ENCODE measurements at places on chromosomes 16 and 17. TPM values are rescaled to one million over a fixed set of nuclear protein-coding genes. Genes with fewer than 3 reads are reported as not detected.
A peak's percentile ranks its signal among the peaks of the same experiment; 100 is the strongest.

GRCh38 chr16:67883872-67884261, 818 bp upstream of the NRN1L start:
- H3K27me3 ChIP-seq, result no peaks in the 10 kb centered on the region
- no peak overlapping the region for H3K27ac ChIP-seq
- H3K4me3 ChIP-seq, result no peak overlapping the region

Gene ABCA10
- 0.14 TPM for total RNA-seq

Gene EVPLL
- total RNA-seq, result not detected

- peak overlapping the region; percentile 94 for H3K4me3 ChIP-seq
- H3K27me3 ChIP-seq, result no peaks in the 10 kb centered on the region
- DNase-seq, result no peak
- H3K4me1 ChIP-seq, result peaks cover 42% of the 10 kb centered on the region
- peak overlapping the region; percentile 25 for H3K27ac ChIP-seq
These were observed 2.8 kb downstream of the TBC1D10B start for GRCh38 chr16:30367349-30368009.

GRCh38 chr17:72614871-72615626, 477.4 kb downstream of the SLC39A11 start:
- H3K27me3 ChIP-seq, result peaks cover 15% of the 10 kb centered on the region
- no peak overlapping the region for H3K27ac ChIP-seq
- no peak for DNase-seq

Gene TMEM114
- total RNA-seq, result not detected

DNA sequence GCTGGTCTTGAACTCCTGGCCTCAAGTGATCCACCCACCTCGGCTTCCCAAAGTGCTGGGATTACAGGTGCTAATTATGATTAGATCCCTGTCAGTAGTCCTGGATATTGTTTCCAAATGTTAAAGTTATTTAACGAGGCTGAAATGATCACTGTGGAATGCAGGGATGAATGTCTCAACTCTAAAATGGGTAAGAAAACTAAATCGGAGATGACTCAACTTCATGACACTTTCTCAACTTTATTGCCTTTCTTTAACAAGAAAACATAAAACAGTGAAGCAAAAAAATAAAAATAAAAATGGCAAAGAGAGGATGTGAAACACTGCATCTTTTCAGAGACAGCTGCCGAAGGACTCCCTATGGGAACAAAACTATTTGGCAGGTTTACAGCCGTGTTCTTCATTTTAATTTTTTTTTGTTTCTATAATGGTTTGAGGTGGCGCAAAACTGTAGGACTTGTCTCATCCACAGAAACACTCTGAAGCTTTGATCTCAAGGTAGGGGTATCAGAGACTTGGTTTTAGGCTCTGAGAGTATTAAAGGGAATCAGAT, 382.0 kb downstream of the GRIN2A start:
- no peak for DNase-seq
- no peak overlapping the region for H3K27ac ChIP-seq
- no peaks in the 10 kb centered on the region for H3K36me3 ChIP-seq
- no peak overlapping the region for H3K4me3 ChIP-seq
- no peaks in the 10 kb centered on the region for H3K27me3 ChIP-seq

DNA sequence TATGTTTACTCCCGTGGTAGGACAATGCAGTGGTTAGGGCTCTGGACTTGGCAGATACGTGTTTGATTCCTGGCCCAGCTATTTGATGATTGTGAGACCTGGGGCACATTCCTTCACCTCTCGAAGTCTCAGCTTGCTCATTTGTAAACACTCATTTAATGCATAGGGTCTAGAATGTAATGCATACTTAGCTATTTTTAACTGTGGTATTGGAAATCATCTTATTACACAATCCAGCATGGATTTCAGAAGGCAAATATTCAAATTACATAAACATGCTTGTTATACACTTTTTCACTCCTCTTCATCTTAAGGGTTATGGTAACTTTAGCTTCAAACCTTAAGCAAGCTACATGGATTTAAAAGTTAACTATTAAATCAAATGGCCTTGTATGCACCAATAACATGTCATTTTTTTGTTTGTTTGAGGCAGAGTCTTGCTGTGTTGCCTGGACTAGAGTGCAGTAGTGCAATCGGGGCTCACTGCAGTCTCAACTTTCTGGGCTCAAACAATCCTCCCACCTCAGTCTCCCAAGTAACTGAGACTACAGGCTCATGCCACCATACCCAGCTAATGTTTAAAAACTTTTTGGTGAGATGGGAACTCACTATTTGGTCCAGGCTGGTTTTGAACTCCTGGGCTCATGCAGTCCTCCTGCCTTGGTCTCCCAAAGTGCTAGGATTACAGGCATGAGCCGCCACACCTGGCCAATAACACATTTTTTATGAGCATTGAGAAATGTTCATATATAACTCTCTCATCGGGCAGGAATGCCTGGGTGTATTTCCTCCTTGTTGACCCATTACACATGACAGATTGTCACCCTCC, 52.5 kb downstream of the VAT1L start:
- no peaks in the 10 kb centered on the region for H3K36me3 ChIP-seq
- H3K4me3 ChIP-seq, result no peak overlapping the region
- H3K4me1 ChIP-seq, result no peaks in the 10 kb centered on the region

Gene CD7
- total RNA-seq, result 646 TPM

Gene ADGRG1
- 1.0 TPM for total RNA-seq

DNA sequence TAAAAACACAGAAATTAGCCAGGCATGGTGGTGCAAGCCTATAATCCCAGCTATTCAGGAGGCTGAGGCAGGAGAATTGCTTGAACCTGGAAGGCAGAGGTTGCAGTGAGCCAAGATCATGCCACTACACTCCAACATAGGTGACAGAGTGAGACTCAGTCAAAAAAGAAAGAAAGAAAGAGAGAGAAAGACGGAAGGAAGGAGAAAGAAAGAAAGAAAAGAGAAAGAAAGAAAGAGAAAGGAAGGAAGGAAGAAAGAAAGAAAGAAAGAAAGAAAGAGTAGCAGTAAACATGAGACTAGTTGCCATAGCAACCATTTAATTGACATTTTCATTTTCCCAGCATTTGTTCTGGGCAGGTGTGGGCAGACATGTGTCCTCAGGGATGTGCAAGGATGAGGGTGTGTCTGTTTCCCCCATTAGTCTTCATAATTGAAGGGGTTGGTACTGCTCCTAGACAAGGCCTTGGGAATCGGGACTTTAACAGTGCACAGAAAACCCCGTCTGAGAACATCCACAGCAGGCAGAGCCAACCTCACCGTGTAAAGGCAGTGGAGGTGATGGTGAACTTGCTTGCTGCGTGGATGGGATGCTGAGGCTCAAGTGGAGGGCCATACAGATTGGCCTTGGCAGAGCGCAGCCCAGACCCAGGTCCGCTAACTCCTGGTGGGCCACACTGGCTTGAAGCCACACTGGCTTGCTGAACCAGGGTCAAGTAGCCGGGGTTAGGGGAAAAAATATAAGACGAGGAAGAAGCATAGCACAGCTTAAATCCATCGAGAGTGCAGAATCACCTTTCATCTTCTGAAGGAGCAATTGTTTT, 35.2 kb upstream of the KIFC3 start:
- H3K27ac ChIP-seq, result no peak overlapping the region
- H3K36me3 ChIP-seq, result no peaks in the 10 kb centered on the region

Gene FBXW10B
- not detected for total RNA-seq

Gene OR1A1
- total RNA-seq, result not detected

DNA sequence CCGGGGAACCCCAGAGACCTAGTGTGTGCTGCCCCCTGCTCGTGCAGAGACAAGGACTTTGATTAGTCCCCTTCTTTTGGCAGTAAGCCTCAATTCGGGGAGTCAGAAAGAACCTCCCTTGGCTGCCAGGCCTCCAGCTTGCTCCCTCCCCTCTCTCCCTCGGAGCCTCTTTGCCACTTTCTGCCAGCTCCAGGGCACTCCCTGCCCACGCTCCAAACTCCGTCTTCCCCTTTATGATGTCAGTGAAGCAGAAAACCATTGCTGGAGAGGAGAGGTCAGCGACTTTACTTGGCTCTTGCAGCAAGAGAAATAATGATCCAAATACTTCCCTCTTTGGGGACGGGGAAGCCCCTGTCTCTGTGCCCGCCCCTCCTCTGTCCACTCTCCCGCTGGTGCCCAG, 28.1 kb downstream of the TTYH2 start:
- no peaks in the 10 kb centered on the region for H3K36me3 ChIP-seq
- no peak overlapping the region for H3K4me3 ChIP-seq
- no peaks in the 10 kb centered on the region for H3K4me1 ChIP-seq
- H3K27me3 ChIP-seq, result no peaks in the 10 kb centered on the region
- DNase-seq, result no peak

DNA sequence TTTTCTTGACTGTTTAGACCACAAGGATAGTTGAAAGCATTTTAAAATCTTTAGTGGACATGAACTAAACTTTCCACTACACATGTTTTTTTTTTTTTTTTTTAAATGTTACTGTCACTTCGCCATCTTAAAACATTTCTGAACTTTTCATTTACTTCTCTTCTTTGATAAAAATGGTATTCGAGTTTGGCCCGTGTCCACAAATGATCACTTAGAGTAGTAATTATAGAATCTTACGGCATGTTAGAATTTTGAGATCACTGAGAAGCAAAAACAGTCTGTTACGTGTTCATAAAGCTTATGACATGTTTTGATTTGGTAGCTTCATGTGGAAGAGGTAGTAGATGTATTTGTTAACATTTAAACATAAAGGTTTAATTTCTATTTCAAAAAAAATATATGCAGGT, 1.1 kb downstream of the NSRP1 start:
- no peak for DNase-seq
- peak overlapping the region; percentile 97 for H3K4me3 ChIP-seq
- H3K36me3 ChIP-seq, result peaks cover 19% of the 10 kb centered on the region
- peak overlapping the region; percentile 99 for H3K27ac ChIP-seq

DNA sequence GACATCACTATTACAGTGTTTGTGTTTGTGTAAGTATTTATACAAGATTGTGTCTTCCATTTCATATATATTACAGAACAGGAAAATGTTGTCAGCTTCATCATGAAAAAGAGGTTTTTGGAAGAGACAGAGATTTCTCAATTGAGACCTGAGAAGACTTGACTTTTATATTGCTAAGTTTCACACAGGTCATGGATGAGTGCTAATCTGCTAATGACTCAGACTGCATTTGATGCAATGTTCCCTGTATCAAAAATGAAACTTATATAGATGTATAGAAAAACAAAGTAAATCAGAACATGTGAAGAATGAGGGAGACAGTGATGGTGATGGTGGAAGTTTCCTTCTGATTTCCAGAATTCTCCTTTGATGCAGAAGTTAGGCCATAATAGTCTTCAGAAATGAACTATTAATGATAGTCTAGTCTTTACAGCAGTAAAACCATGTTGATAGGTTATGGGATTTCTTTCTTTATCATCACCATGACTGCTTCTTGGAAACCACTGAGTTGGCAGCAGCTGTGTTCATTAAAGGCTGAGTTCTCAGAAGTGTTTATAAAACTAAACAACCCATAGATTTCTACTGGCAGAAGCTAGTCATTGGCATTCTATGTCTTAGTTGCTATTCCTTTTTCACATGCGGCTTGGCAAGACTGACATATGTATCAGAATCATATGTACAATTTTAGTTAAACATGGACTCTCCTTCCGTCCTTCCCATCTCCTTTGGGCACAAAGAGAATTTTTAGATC, 56.1 kb downstream of the PCTP start:
- H3K36me3 ChIP-seq, result peaks cover 2% of the 10 kb centered on the region
- H3K4me1 ChIP-seq, result peaks cover 10% of the 10 kb centered on the region
- H3K27ac ChIP-seq, result peak overlapping the region; percentile 75
- peak; percentile 53 for DNase-seq
- peaks cover 10% of the 10 kb centered on the region for H3K27me3 ChIP-seq

Gene CA10
- total RNA-seq, result not detected

- H3K36me3 ChIP-seq, result peaks cover 1% of the 10 kb centered on the region
- peaks cover 7% of the 10 kb centered on the region for H3K4me1 ChIP-seq
- DNase-seq, result no peak
- no peak overlapping the region for H3K4me3 ChIP-seq
- H3K27me3 ChIP-seq, result no peaks in the 10 kb centered on the region
- no peak overlapping the region for H3K27ac ChIP-seq
These were observed 7.8 kb downstream of the GALK1 start for GRCh38 chr17:75757086-75757681.

- peaks cover 5% of the 10 kb centered on the region for H3K27me3 ChIP-seq
- no peak overlapping the region for H3K27ac ChIP-seq
- no peaks in the 10 kb centered on the region for H3K36me3 ChIP-seq
- H3K4me3 ChIP-seq, result no peak overlapping the region
- H3K4me1 ChIP-seq, result peaks cover 11% of the 10 kb centered on the region
These were observed 26.6 kb upstream of the GINS2 start for GRCh38 chr16:85715169-85716021.

DNA sequence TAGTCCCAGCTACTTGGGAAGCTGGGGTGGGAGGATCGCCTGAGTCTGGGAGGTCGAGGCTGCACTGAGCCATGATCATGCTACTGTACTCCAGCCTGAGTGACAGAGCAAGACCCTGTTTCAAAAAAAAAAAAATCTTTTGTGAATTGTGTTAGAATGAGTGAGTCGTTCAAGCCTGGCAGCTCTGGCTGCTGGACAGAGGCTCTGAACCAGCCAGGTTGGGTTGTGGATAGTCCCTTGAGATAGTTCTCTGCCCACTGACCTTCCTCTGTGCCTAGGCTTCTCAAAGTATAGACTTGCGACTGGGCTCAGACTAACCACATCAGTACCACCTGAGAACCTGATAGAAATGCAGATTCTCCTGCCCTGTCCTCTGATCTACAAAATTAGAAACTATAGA, 2.2 kb upstream of the KSR1 start:
- peaks cover 29% of the 10 kb centered on the region for H3K4me1 ChIP-seq
- H3K36me3 ChIP-seq, result peaks cover 15% of the 10 kb centered on the region
- no peak overlapping the region for H3K4me3 ChIP-seq
- DNase-seq, result no peak

DNA sequence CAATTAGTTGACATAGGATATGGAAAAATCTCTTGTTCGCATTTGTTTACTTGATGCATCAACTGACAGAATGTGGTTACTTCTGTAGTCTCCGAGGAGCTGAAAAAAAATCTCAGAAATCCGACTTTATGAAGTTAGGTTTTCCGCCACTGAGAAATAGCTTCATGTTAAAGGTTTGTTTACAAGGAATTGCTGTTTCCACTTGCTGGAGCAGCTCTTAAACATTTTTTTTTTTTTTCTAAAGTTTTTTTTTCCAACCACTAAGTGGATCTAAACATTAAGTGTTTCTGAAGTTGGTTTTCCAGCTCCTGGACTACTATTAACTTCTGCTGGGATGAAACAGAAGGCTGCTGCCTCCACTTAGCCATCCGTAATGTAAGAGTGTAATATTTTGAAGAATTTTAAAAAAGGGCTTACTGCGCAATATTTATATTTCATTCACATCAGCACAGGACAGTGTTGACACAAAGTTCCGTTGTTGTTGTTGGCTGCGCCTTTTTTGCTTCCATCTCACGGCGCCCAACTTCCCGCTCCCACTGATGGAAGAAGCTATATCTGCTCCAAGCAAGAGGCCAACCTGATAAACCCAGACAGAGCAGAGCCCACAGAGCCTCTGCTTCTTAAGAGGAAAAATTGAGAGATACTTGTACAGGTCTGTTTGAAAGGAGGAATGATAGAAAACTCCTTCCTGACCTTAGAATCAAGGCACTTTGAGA, 167.7 kb upstream of the KCNJ16 start:
- H3K27me3 ChIP-seq, result peaks cover 4% of the 10 kb centered on the region
- DNase-seq, result no peak
- no peaks in the 10 kb centered on the region for H3K36me3 ChIP-seq
- H3K4me1 ChIP-seq, result no peaks in the 10 kb centered on the region
- H3K4me3 ChIP-seq, result no peak overlapping the region
- H3K27ac ChIP-seq, result no peak overlapping the region

Gene DNAI2
- 0.25 TPM for total RNA-seq

- H3K27me3 ChIP-seq, result no peaks in the 10 kb centered on the region
- H3K27ac ChIP-seq, result no peak overlapping the region
- no peak for DNase-seq
- H3K36me3 ChIP-seq, result no peaks in the 10 kb centered on the region
- no peak overlapping the region for H3K4me3 ChIP-seq
- H3K4me1 ChIP-seq, result no peaks in the 10 kb centered on the region
These were observed 8.2 kb downstream of the ARL4D start for GRCh38 chr17:43406676-43407645.

All from activated naive CD4-positive, alpha-beta T cell treated with anti-CD3 and anti-CD28 coated beads for 36 hours (primary cell).